Left ventricle myocardium inferior (tissue), 1 donor: ENCODE measurements at places on chromosomes 12 and 14. TPM values are rescaled to one million over a fixed set of nuclear protein-coding genes. Genes with fewer than 3 reads are reported as not detected.
A peak's percentile ranks its signal among the peaks of the same experiment; 100 is the strongest.

GRCh38 chr12:59429766-59430165 is 166.1 kb upstream of the SLC16A7 start:
- DNase-seq: no peak

Gene MANSC1
- 8.7 TPM for total RNA-seq

GRCh38 chr12:31645924-31646323 is 13.6 kb upstream of the ETFBKMT start:
- DNase-seq: no peak

Gene NCAPD2
- 9.2 TPM for total RNA-seq

- DNase-seq: no peak
Observed at GRCh38 chr14:79395061-79395460, 816.2 kb downstream of the DIO2 start.

DNA sequence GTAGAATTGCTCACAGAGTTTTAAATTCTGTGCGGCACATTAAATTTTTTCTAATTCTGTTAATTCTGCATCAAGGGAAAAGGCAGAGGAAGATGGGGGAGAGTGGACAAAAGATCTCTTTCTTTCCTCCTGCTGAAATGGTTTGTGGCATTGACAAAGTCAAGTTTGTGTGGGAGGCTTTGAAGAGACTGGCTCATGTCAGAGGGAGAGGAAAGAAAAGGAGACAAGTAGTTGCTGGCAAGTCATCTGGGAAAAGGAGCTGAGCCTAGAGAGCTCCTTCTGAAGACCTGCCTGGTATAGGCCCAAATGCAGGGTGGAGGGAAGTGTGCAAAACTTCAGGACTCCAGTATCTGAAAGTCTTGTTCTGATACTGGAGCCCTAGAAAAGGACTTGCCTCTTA is 36.3 kb downstream of the TTLL5 start:
- no peak for DNase-seq

GRCh38 chr12:54159589-54159988 is 29.2 kb downstream of the SMUG1 start:
- DNase-seq: no peak

Gene ARPC3
- total RNA-seq: 84.5 TPM

DNA sequence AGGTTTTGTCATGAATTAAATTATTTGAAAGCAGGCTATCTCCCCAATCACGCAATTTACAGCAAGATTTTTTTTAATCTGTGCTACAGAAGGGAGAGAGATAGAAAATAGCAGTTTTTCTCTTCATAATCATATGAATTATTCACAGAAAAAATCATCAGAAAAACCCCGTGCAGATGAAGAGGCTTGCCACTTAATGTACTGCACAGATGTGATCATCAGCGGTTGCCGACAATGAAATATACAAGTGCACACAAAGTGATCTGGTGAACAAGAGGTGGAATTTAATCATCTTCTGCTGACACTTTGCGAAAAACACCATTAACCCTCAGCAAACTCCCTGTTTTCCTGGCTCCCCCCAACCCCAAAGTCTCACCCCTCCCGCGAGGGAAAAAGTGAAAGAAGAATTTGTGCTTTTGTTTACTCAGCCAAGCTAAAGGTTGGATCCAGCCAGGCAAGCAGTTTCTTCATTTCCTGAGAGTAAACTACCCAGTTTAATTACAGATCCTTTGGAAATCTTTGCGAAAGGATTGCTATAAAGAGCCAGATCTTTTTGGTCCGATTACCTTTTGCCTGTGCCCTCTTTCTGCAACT is 3.1 kb upstream of the LMO3 start:
- no peak for DNase-seq

Gene FAM234B
- 1.8 TPM for total RNA-seq

DNA sequence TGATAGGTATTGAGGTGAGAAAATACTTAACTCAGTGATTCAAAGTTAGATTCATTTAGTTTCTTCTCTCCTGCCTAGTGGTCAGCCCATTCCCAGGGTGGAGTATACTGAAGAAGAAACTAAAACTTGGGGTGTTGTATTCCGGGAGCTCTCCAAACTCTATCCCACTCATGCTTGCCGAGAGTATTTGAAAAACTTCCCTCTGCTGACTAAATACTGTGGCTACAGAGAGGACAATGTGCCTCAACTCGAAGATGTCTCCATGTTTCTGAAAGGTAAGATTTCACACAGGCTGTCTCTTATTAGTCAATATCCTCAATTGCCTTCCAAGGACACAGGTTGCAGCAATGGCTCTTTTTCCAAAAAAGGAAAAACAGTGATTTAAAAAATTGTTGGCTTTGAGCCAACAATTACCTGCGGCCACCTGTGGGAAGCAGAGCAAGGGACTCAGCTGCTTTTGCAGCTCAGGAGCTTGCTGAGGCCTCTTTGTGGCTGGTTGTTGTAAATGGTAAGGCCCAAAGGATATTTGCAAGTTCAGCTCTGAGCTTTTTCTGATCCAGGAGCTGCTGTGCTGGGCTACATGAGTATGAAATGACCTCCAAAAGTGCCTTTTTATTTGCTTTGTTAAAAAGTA is 33.9 kb downstream of the TPH2 start:
- DNase-seq: no peak

DNA sequence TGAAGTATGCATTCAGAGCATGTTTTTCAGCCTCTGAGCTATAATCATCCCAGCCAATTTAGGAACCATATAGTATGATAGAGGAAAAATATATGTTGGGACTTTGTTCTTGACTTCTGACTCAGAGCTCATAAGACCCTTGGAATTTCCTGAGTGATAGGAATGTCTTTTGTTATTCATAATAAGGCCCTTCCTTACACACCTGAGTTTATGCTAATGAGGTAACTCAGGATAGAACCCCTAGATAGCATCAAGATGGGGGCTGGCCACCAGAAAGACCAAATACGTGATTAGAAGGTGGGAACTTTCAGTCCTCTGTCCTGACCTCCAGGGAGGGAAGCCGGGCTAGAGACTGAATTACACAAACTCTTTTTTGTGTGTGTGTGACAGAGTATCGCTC is 32.4 kb upstream of the PLEK2 start:
- DNase-seq: no peak

GRCh38 chr14:78227248-78228077 is 57.3 kb downstream of the NRXN3 start:
- no peak for DNase-seq

Gene IL22
- total RNA-seq: not detected

Gene RPGRIP1
- total RNA-seq: 0.30 TPM

- no peak for DNase-seq
Observed at GRCh38 chr12:74985986-74986319, 223.7 kb downstream of the KCNC2 start.

- DNase-seq: no peak
Observed at GRCh38 chr12:46133751-46134150, 135.1 kb downstream of the SLC38A1 start.

Gene TOGARAM1
- 21.6 TPM for total RNA-seq

DNA sequence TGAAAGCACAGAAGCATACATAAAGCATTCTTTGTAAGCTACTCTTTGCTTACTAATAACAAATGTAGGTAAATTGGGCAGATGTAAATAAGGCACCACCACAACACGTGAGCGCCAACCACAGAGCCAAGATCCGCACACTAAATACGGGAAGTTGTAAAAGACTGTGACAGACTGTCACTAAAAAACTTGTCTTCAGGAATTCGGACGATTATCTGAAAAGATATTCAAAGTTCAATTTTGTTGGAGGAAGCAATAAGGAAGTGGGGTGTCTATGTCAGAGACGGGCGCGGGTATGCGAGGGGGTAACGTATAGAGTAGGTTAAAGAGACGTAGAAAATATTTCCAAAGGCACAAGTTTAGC is 1.5 kb upstream of the HSP90B1 start:
- DNase-seq: peak; percentile 24

DNA sequence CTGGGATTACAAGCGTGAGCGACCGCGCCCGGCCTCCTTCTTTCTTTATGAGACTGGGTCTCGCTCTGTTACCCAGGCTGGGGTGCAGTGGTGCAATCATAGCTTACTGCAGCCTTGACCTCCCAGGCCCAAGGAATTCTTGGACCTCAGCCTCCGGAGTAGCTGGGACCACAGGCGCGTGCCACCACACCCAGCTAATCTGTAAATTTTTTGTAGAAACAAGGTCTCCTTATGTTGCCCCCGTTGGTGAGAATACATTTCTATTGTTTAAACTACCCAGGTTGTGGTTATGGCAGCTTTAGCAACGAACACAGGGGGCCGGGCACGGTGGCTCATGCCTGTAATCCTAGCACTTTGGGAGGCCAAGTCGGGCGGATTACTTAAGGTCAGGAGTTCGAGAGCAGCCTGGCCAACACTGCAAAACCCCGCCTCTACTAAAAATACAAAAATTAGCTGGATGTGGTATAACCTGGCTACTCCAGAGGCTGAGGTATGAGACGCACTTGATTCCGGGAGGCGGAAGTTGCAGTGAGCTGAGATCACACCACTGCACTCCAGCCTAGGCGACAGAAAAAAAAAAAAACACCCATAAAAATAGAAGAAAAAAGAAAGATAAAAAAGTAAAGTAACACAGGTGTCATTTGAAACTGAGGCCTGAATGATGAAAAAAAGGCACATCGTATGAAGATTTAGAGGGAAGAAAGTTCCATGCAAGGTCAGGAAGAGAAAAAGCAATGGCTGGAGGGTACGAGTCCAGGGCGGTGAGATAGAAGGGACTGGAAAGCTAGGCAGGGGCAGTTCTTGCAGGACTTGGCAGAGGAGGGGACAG is 977 bp upstream of the TMEM120B start:
- no peak for DNase-seq

- peak; percentile 31 for DNase-seq
Observed at GRCh38 chr14:30874120-30874998, at the start of gene COCH. Gene COCH, plus strand, starts transcription at chr14:30874559. Its CDS starts 380 bp downstream, at chr14:30874939.
